ENCODE measurements at places on chromosomes 2 and 18. TPM values are rescaled to one million over a fixed set of nuclear protein-coding genes. Genes with fewer than 3 reads are reported as not detected.

Gene GFPT1
- 106 TPM for total RNA-seq

Gene SPDYA
- 1.6 TPM for total RNA-seq

Gene SAG
- total RNA-seq: not detected

Gene NT5DC4
- total RNA-seq: 0.11 TPM

Gene DSG1
- total RNA-seq: not detected

Gene DPYSL5
- not detected for total RNA-seq

Gene ANKRD30B
- 0.55 TPM for total RNA-seq

Gene GREB1
- 3.0 TPM for total RNA-seq

Gene DYNAP
- total RNA-seq: not detected

Gene MOB4
- 30.7 TPM for total RNA-seq

Gene ARHGAP25
- 1.1 TPM for total RNA-seq

Gene RIT2
- not detected for total RNA-seq

All from uterine smooth muscle cell (primary cell).